ENCODE measurements at places on chromosomes 13 and 19. TPM values are rescaled to one million over a fixed set of nuclear protein-coding genes. Genes with fewer than 3 reads are reported as not detected.

GRCh38 chr13:50344717-50345116 lies 329.5 kb downstream of the KCNRG start:
- peaks cover 1% of the 10 kb centered on the region for H3K36me3 ChIP-seq
- DNase-seq = no peak
- peaks cover 4% of the 10 kb centered on the region for H3K4me1 ChIP-seq
- no peak overlapping the region for H3K4me3 ChIP-seq
- no peak overlapping the region for H3K27ac ChIP-seq
- H3K27me3 ChIP-seq = no peaks in the 10 kb centered on the region

DNA sequence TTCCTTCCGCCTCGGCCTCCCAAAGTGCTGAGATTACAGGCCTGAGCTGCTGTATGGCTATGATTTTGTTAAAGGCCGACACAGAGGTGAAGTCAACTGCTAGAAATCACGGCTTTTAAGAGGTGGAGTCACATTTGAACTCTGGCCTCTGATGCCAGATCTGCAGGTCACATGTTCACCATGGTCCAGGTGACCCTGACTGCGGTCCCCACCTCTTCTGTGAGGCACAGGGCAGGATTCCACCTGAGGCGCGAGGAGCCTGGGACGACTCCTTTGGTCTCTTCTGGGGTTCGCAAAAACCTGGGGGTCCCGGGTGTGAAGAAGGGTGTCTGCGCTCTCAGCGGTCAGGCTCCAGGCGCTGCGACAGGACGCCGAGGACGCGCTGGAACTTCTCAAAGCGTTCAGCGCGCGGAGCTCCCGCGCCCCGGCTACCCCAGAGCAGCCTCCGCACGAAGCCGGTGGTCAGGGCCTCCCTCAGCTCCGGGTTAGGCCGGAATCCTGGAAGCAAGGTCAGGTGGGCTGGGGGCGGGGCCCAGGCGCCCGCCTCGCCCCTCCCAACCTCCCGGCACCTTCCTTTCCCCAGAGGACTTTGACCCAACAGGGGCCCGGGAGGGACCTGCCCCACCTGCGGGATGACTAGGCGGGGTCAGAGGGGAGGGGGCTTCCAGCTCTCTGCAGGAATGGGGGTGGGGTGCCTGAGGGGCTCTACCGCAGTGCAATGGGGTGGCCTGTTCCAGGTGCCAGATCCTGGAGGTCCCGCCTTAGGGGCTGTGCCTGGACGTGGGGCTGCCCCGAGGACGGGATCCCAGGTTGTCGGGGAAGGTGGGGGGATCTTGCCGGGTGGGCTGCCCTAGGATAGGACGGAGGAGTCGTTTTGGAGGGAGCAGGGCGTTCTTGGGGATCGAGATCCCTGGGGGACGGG lies 13.0 kb downstream of the TRIP10 start:
- H3K4me3 ChIP-seq = peak overlapping the region; percentile 64
- no peaks in the 10 kb centered on the region for H3K27me3 ChIP-seq
- peaks cover 23% of the 10 kb centered on the region for H3K36me3 ChIP-seq
- no peak for DNase-seq
- H3K27ac ChIP-seq = peak overlapping the region; percentile 42
- peaks cover 13% of the 10 kb centered on the region for H3K4me1 ChIP-seq

DNA sequence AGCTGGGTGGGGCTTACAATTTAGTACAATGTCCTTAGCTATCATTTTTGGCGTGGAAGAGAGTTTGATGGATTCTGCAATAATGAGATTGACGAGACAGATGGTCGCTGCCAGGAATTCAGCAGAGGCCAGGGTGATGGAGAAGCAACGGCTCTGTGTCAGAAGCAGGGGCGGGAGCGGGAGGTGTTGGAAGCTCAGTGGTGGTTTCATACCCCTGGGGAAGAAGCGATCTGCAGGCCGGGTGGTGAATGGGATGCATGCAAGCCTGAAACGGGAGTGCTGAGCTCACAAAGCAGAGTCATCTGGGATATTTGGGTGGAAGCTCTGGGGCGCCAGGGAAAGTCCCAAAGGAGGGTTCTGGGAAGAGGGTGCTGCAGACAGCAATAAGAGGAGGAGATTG lies 370.8 kb downstream of the ZNF536 start:
- no peak overlapping the region for H3K4me3 ChIP-seq
- DNase-seq = no peak
- no peaks in the 10 kb centered on the region for H3K36me3 ChIP-seq
- H3K27me3 ChIP-seq = peaks cover 7% of the 10 kb centered on the region
- no peak overlapping the region for H3K27ac ChIP-seq
- H3K4me1 ChIP-seq = no peaks in the 10 kb centered on the region

- H3K4me3 ChIP-seq = no peak overlapping the region
- peaks cover 3% of the 10 kb centered on the region for H3K4me1 ChIP-seq
- no peak for DNase-seq
- no peaks in the 10 kb centered on the region for H3K27me3 ChIP-seq
- no peaks in the 10 kb centered on the region for H3K36me3 ChIP-seq
Observed at GRCh38 chr13:76654263-76654662, 231.9 kb downstream of the KCTD12 start.

DNA sequence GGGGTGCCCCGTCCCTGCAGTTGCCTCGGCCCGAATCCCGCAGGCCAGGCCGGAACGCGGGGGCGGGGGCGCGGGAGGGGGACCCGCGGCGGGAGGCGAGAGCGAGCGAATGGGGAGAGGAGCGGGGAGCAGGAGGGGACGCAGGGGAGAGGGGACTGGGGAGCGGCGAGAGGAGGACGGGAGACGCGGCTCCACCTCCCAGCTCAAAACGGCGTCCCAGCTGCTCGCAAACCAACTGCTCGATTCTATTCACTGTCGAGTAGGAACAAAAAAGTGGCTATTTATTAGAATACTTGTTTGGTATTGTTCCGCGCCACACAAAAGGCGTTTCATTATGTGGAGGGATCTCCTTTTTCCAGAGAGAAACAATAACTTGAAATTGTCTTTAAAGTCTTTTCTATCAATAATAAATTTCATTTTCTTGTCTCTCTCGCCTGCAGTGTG lies 10.6 kb upstream of the SOX1 start:
- peaks cover 70% of the 10 kb centered on the region for H3K27me3 ChIP-seq
- peaks cover 5% of the 10 kb centered on the region for H3K36me3 ChIP-seq
- no peak for DNase-seq
- H3K4me3 ChIP-seq = no peak overlapping the region
- H3K4me1 ChIP-seq = peaks cover 7% of the 10 kb centered on the region
- no peak overlapping the region for H3K27ac ChIP-seq

DNA sequence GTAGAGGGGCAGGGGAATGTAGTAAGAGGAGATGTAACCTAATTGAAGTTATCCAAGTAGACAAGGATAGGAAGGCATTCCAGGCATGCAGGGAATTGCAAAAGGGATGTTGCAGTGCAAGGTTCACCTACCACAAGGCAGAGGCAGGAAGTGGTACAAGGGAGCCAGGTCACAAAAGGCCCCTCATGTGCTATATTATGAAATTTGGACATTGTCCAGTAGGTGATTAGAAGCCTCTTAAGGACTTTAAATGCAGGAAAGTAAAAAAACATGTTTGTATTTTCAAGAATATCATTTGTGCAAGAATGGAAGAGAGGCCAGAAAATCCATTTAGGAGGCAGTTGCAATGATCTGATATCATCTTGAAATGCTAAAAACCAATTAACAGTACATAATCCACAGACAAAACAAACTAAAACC lies 111.4 kb downstream of the FRY start:
- H3K27me3 ChIP-seq = no peaks in the 10 kb centered on the region
- no peak for DNase-seq
- peaks cover 16% of the 10 kb centered on the region for H3K36me3 ChIP-seq
- no peak overlapping the region for H3K4me3 ChIP-seq
- H3K27ac ChIP-seq = no peak overlapping the region
- peaks cover 11% of the 10 kb centered on the region for H3K4me1 ChIP-seq

DNA sequence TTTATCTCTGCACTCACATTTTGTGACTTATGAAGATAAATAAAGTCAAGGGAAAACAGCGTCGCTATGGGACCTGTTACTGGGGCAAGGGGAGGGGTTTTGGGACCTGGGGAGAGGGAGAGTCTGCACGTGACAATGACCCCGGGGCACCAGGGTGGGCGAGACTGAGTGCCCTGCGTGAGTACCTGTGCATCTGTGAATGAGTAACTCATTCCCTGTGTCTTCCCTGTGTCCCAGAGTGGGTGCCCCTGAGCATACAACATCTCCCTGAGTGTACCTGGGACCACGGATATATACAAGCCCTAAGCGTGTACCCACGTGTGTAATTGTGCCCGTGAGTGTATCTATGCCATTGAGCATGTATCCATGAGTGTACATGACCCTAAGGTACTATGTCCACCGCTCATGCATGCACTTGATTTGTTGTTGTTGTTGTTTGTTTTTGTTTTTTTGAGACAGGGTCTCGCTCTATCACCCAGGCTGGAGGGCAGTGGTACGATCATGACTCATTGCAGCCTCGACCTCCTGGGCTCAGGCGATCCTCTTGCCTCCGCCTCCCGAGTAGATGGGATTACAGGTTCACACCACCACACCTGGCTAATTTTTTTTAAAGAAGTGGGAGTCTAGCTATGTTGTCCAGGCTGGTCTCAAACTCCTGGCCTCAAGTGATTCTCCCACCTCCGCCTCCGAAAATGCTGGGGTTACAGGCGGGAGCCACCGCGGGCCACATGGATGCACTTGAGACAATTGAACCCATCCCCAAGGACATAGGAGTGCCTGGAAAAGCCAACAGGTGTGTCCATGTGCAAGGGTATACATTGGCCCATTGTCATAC lies 645 bp upstream of the TRAPPC5 start:
- H3K27me3 ChIP-seq = peaks cover 24% of the 10 kb centered on the region
- peaks cover 11% of the 10 kb centered on the region for H3K4me1 ChIP-seq
- peaks cover 5% of the 10 kb centered on the region for H3K36me3 ChIP-seq
- no peak overlapping the region for H3K27ac ChIP-seq

GRCh38 chr19:8113017-8113416 lies 36.4 kb downstream of the FBN3 start:
- H3K27me3 ChIP-seq = peaks cover 16% of the 10 kb centered on the region
- DNase-seq = no peak
- no peaks in the 10 kb centered on the region for H3K36me3 ChIP-seq
- peaks cover 5% of the 10 kb centered on the region for H3K4me1 ChIP-seq
- H3K4me3 ChIP-seq = no peak overlapping the region

DNA sequence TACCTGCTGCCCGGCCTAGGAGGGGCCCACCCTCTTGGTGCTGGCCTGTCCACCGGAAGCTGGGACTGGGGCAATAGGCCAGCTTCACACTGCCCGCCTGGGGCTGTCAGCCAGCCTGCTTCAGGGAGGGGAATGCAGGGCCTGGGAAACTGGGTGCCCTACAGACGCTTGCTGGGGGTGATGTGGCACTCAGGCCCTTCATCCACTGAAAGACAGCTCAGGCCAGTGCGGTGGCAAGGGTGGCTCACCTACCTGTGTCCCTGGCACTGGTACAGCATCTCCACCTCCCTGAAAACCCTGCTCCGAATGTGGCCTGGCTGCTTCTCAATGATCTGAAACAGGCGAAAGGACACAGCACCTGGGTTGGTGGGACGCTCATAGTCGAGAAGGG lies 7.8 kb downstream of the MKNK2 start:
- H3K4me3 ChIP-seq = no peak overlapping the region
- peaks cover 9% of the 10 kb centered on the region for H3K36me3 ChIP-seq
- no peaks in the 10 kb centered on the region for H3K27me3 ChIP-seq
- peaks cover 19% of the 10 kb centered on the region for H3K4me1 ChIP-seq

GRCh38 chr19:49149652-49150105 lies 5.5 kb downstream of the HRC start:
- H3K27me3 ChIP-seq = no peaks in the 10 kb centered on the region
- H3K27ac ChIP-seq = peak overlapping the region; percentile 82
- H3K4me1 ChIP-seq = peaks cover 24% of the 10 kb centered on the region
- DNase-seq = no peak
- peaks cover 1% of the 10 kb centered on the region for H3K36me3 ChIP-seq

DNA sequence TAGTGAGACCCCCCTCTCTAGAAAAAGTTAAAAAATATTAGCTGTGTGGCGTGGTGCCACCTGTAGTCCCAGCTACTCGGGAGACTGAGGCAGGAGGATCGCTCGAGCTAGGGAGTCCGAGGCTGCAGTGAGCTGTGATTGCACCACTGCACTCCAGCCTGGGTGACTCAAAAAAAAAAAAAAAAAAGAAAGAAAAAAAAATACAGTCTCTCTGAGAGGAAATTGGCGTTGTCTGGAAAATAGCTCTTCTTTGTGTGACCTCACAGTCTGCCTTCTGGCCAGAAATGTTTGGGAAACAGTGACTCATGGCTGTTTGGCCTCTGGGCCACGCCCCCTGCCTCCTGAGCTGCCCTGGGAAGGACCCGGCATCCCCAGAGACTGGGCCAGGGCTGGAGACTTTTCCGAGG lies 10.7 kb downstream of the MARCHF2 start:
- H3K27ac ChIP-seq = peak overlapping the region; percentile 98
- no peaks in the 10 kb centered on the region for H3K27me3 ChIP-seq
- peak; percentile 93 for DNase-seq
- H3K36me3 ChIP-seq = peaks cover 2% of the 10 kb centered on the region
- peak overlapping the region; percentile 51 for H3K4me3 ChIP-seq

GRCh38 chr13:45464141-45464686 lies 525 bp upstream of the COG3 start:
- H3K27ac ChIP-seq = peak overlapping the region; percentile 97
- peak overlapping the region; percentile 92 for H3K4me3 ChIP-seq
- DNase-seq = no peak
- H3K4me1 ChIP-seq = peaks cover 42% of the 10 kb centered on the region

SGCG gene
- total RNA-seq = 12.8 TPM

FCHO1 gene
- total RNA-seq = 0.49 TPM

EDDM13 gene
- total RNA-seq = not detected

POLRMT gene
- 27.3 TPM for total RNA-seq

CBLC gene
- total RNA-seq = not detected

IGFL2 gene
- total RNA-seq = 0.55 TPM

YIF1B gene
- total RNA-seq = 97.8 TPM
